ENCODE measurements at places on chromosomes 12 and 14.

DNA sequence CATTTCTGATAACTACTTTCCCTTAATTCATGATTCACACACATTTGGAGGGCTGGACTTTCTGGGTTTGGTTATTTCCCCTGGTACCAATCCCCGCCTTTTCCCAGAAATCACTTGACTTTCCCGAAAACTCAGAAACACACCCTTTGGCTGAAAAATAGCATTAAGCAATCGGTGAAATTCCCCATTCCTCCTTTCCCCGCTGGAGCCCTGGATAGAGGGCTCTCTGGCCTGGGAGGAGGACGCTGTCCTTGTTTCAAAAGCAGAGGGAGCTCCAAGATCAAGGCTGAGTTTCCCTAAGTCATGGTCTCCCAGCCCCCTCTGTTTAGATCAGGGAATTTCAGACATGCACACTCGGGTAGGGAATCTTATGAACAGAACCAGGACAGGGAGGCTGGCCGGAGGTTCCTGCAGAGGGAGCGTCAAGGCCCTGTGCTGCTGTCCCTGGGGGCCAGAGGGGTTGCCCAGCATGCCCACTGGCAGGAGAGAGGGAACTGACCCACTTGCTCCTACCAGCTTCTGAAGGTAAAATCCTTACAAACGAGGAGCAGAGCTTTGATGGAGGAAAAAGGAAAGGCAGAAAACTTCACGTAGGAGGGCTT lies at the start of gene C1S:
Gene C1S (plus strand): TSS at position 366 of the 602 bp plus-strand sequence. CDS start 1,195 bp downstream, outside the sequence.
- DNase-seq, result no peak

- DNase-seq, result peak; percentile 91
These were observed 33.2 kb upstream of the PPP1R13B start for GRCh38 chr14:103880348-103881267.

- no peak for DNase-seq
These were observed 179.3 kb downstream of the ADCK1 start for GRCh38 chr14:77979171-77979570.

- DNase-seq, result no peak
These were observed 160.5 kb downstream of the NUAK1 start for GRCh38 chr12:105978276-105978675.

DNA sequence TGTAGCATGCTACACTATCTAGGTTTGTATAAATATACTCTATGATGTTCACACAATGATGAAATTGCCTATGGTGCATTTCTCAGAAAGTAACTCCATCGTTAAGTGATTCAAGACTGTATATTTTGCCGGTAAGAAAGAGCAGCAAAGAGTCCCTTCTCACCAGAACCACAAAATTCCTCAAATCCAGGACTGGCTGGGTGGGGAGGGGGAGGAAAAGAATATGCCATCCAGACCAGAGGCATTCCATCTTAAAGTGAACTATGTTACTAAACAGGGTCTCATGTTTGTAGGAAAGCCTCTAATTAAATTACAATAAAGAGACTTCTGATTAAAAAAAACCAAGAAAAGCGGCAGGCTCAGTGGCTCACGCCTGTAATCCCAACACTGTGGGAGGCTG lies 11.5 kb downstream of the UBE2N start:
- DNase-seq, result no peak

DNA sequence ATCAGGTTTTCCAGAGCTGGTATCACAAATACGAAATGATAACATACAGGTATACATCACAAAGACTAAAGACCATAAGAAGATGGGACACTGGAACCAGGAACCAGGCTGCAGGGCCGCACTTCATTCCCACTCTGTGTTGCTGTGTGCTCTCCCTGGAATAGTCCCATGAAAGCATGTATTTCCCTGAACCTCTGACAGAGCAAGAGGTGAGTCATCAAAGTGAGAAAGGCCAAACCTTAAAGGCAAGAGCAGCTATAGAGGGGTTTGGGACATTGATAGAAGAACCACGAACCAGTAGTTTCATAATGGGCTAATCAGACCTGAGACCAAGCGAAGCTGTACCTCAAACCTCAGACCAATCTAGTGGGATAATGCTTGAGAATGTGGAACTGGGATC lies 283.0 kb upstream of the PRKD1 start:
- DNase-seq, result no peak

GRCh38 chr12:122350141-122350848 lies 72.2 kb downstream of the CLIP1 start:
- no peak for DNase-seq

DNA sequence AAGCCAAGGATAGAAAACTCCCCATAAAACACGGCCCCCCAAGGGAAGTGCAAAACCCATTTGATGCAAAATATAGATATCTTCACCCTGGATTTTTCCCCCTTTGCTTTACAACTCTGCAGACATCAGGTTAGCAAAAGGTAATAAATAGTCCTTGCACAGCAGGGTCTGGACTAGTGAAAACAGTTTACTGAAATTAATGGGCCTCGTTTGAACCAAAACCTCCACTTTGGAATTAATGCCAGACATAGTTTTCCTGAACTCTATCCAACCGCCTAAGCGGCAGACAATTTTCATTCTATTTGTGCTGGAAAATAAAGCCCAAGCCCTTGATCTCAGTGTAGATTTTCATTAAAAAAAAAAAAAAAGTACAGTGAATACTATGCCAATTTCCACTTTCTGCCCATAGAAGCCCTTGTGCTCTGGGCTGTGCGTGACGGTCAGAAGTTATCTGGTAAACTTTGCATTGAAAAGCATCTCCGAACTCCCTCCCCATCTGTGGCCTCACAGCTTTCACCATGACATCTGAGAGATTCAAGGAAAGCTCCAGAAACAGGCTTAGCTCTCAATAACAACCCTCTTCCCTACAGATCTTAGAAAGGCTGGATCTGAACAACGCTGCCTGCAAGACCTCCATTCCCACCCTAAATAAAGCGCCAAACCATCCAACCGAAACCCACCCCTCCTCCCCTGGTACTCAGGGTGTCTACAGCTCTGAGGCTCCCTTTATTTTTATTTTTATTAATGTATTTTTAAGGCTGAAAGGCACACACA lies 11.0 kb upstream of the IRF2BPL start:
- DNase-seq, result peak; percentile 75

GRCh38 chr14:73700325-73700724 lies 13.9 kb downstream of the PNMA1 start:
- no peak for DNase-seq

DNA sequence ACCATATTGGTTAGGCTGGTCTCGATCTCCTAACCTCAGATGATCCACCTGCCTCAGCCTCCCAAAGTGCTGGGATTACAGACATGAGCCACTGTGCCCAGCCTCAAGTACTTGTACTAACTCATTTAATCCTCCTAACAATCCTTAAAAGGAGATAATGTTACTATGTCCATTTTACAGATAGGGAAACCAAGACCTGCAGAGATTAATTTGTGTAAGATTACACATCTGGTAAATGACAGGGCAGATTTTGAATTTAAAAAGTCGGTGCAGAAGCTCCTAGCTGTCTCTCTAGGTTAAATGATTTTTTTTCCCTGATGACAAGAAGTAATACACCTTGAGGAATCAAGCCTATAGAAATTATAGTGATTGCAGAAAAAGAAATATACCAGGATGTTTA lies 13.7 kb upstream of the HECTD1 start:
- DNase-seq, result no peak
